ENCODE measurements at places on chromosomes 16 and 17. TPM values are rescaled to one million over a fixed set of nuclear protein-coding genes. Genes with fewer than 3 reads are reported as not detected.
A peak's percentile ranks its signal among the peaks of the same experiment; 100 is the strongest.

Gene KRT39
- total RNA-seq, result not detected

Gene SPIRE2
- 13.3 TPM for total RNA-seq

Gene CD300E
- 6.0 TPM for total RNA-seq

Gene EPN3
- total RNA-seq, result not detected

DNA sequence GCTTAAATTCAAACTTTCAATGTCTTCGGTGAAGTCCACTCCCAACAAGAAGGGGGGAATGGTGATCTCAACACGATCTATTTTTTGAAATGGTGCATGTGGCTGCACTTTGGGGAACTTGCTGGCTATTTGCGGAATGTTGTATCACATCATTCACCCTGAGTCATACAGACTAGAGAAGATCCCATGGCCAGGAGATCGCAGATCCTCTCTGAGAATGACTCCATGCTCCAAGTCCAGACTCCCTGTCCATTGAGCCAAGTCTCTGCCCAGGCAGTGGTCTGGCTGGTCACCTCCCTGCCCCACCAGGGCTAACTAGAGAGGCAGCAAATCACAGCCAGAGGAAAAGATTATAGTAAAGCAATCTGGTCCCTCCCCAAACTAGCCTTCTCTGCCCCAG lies 120.6 kb downstream of the XYLT1 start:
- no peak overlapping the region for H3K27ac ChIP-seq
- no peaks in the 10 kb centered on the region for H3K36me3 ChIP-seq
- no peaks in the 10 kb centered on the region for H3K27me3 ChIP-seq
- DNase-seq, result no peak
- H3K4me1 ChIP-seq, result peaks cover 34% of the 10 kb centered on the region

DNA sequence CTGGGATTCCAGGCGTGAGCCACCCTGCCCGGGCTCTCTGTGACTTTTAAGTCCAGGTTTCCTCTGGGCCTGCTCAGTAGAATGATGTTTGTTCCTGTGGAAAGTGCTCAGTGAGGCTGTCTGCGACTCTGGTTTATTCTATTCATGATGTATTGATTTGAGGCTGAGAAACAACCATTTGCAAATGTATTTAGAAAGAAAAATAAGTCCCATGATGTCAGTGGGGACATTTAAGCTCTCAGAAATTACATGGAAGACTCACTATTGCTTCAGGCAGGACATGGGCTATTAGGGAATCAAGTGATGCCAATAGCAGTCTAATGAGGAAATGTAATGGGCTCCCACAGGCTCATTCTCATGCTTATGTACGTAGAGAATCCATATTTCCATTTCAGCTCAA lies 22.2 kb upstream of the KCNG4 start:
- no peaks in the 10 kb centered on the region for H3K36me3 ChIP-seq
- DNase-seq, result no peak
- no peak overlapping the region for H3K27ac ChIP-seq
- no peaks in the 10 kb centered on the region for H3K4me1 ChIP-seq

- no peak overlapping the region for H3K27ac ChIP-seq
- DNase-seq, result no peak
- H3K4me1 ChIP-seq, result no peaks in the 10 kb centered on the region
- peaks cover 5% of the 10 kb centered on the region for H3K27me3 ChIP-seq
Observed at GRCh38 chr16:28260193-28260592, 32.1 kb upstream of the SBK1 start.

GRCh38 chr17:63442549-63443035 lies 3.5 kb downstream of the CYB561 start:
- no peaks in the 10 kb centered on the region for H3K36me3 ChIP-seq
- peaks cover 92% of the 10 kb centered on the region for H3K4me1 ChIP-seq
- H3K4me3 ChIP-seq, result no peak overlapping the region
- DNase-seq, result no peak

DNA sequence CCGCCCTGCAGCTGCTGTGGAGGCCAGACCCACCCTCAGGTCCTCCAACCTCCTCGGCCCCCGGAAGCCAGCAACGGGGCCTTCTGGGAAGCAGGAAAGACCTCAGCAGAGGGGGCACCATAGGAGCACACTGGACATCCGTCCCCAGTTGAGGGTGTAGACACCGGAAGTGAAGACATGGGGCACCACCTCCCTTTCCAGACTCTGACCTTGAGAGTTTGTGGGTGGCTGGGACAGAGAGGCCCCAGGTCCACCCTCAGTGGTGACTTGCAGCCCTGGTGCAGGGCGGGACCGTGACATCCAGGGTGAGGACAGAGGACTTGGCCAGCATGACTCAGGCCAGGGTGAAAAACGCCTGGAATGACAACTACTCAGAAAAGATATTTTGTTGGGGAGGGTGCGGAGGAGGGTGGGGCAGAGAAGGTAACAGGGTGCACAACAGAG lies 19.9 kb downstream of the CEP295NL start:
- H3K4me3 ChIP-seq, result no peak overlapping the region
- peak overlapping the region; percentile 84 for H3K27ac ChIP-seq
- peaks cover 50% of the 10 kb centered on the region for H3K4me1 ChIP-seq
- no peaks in the 10 kb centered on the region for H3K36me3 ChIP-seq
- H3K27me3 ChIP-seq, result no peaks in the 10 kb centered on the region

DNA sequence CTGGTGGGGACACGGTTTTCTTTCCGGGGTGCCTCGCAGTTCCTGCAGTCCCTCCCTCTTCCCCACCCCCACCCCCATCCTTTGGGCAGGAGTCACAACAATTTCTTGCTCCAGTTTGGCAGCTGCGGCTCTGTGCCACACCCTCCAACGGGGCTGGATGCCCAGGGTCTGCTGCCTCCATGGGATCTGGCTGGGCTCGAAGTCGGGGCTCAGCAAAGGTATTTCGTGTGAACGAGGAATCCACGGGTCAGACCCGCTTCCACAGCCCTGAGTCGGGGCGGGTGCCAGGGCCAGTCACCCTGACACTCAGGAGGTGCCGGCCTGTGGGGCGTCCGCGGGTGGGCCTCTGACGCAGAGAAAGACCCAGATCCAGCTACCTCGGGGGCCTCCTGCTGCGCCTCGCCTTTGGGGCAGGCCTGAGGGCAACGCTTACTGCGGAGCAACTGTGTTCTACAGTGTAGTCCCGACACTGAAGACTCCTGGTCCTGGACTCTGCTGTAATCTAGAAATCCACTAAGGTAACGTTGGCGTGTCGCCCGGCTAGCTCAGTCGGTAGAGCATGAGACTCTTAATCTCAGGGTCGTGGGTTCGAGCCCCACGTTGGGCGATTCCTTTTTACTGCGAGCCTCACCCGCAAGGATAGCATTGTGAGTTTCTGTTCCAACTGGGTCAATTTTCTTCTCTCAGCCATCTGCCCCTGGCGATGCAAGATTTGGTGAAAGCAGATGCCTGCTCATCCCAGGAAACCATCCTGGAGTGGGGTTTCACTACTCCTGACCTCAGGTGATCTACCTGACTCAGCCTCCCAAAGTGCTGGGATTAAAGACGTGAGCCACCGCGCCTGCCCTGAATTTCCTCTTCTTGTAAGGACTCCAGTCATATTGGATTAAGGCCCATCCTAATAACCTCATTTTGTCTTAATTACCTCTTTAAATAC lies 12.6 kb upstream of the OR1F1 start:
- H3K4me3 ChIP-seq, result no peak overlapping the region
- H3K27ac ChIP-seq, result no peak overlapping the region
- no peaks in the 10 kb centered on the region for H3K36me3 ChIP-seq
- peaks cover 66% of the 10 kb centered on the region for H3K27me3 ChIP-seq
- H3K4me1 ChIP-seq, result peaks cover 24% of the 10 kb centered on the region

DNA sequence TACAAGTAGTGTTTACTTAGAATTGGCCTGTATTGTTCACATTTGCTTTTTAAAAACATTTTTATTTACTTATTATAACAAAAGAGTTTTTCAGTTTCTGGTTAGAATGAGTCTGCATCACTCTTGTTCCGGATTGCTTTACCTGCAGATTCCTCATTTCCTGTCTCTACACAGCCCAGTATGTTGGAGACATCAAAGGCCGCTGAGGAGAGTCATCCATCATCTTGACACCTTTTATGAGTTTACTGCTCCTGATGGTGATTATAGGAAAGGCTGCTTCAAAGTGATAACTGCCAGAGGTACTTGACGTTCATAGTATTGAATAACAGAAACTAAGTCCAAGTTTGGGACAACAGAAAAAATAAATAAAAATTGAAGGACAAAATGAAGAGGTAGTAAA lies 490.5 kb upstream of the CA10 start:
- H3K27me3 ChIP-seq, result no peaks in the 10 kb centered on the region
- no peak for DNase-seq
- H3K4me3 ChIP-seq, result no peak overlapping the region

- no peaks in the 10 kb centered on the region for H3K36me3 ChIP-seq
- H3K27ac ChIP-seq, result no peak overlapping the region
- H3K4me3 ChIP-seq, result no peak overlapping the region
Observed at GRCh38 chr17:45993962-45994627, 5.0 kb upstream of the STH start.
